ENCODE measurements at places on chromosomes 3 and 15. TPM values are rescaled to one million over a fixed set of nuclear protein-coding genes. Genes with fewer than 3 reads are reported as not detected.

The CFAP100 gene
- total RNA-seq, result not detected

The GRK7 gene
- total RNA-seq, result not detected

The HHATL gene
- 2.5 TPM for total RNA-seq

The DTWD1 gene
- total RNA-seq, result 31.6 TPM

The GOLGA8O gene
- total RNA-seq, result 0.12 TPM

The MESP2 gene
- 0.38 TPM for total RNA-seq

The CYP8B1 gene
- total RNA-seq, result not detected

The LRTM1 gene
- not detected for total RNA-seq

The ZBTB47 gene
- total RNA-seq, result 11.4 TPM

The P2RY13 gene
- 0.32 TPM for total RNA-seq

The ADAMTSL3 gene
- total RNA-seq, result 5.4 TPM

The GRAMD2A gene
- not detected for total RNA-seq

The LRIG1 gene
- 78.0 TPM for total RNA-seq

The CACNA2D3 gene
- total RNA-seq, result 0.49 TPM

The PLA2G4D gene
- total RNA-seq, result not detected

The CCR9 gene
- total RNA-seq, result not detected

The KLHL40 gene
- not detected for total RNA-seq

The AGBL1 gene
- total RNA-seq, result not detected
